ENCODE measurements at places on chromosomes 6 and 20.

DNA sequence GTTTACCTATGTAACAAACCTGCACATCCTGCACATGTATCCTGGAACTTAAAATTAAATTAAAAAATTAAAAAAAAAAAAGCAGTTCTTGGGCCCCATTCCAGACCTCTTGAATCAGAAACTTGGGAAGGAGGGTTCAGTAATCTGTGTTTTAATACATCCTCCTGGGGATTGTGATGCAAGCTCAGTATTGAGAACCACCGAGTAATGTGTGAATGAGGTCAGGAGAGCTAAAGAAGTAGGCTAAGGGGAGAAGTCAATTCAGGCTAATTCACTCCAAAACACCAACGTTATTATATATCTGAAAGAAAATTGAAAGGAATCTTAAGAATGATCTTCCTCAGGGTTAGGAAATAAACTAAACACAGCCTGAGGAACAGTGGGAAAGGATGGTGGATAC is 120.4 kb downstream of the RNF144B start:
- no peak for DNase-seq

- DNase-seq: no peak
Measured at GRCh38 chr6:90146921-90147649, 149.6 kb downstream of the BACH2 start.

DNA sequence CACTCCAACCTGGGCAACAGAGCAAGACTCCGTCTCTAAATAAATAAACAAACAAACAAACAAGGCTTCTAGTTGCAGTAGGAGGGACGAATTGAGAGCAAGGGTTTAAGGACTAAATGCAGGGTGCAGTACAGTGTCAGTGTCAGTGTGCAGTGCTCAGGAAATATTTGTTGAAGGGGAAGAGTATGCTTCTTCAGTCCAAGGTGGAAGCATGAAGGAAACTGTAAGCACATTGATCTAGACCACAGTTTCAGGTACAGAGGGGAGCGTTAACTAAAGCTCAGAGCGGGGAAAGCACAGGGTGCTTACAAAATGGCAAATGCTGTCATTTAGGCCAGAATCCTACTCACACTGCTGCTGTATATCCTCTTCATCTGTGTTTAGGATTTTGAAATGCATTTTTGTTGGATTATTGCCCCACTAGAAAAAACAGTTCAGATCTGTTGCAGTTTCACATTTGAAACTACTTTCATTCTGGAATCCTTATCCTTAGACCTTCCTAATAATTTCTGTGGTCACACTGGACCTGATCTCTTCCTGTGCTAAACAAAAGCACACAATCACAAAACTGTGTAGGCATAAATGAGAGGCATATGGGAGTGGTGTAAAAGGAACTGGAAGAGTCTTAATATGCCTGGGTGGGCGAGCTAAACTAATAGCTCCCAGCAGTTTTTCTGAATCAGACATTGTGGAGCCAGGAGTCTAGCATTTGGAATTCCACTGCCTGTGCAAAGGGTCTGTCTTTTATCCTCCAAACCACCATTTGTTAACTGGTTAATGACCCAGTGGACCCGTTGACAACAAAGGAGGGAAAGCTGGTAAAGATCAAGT is 41.4 kb downstream of the CBFA2T2 start:
- DNase-seq: no peak

- DNase-seq: no peak
Measured at GRCh38 chr6:85484948-85485347, 35.1 kb downstream of the NT5E start.

GRCh38 chr6:141415896-141416295 is 716.8 kb upstream of the GJE1 start:
- DNase-seq: no peak

- no peak for DNase-seq
Measured at GRCh38 chr20:17849138-17849900, 119.3 kb downstream of the SNX5 start.

- DNase-seq: no peak
Measured at GRCh38 chr6:111865909-111866546, 7.2 kb downstream of the FYN start.

GRCh38 chr6:160967833-160968232 is 23.7 kb upstream of the MAP3K4 start:
- DNase-seq: no peak

DNA sequence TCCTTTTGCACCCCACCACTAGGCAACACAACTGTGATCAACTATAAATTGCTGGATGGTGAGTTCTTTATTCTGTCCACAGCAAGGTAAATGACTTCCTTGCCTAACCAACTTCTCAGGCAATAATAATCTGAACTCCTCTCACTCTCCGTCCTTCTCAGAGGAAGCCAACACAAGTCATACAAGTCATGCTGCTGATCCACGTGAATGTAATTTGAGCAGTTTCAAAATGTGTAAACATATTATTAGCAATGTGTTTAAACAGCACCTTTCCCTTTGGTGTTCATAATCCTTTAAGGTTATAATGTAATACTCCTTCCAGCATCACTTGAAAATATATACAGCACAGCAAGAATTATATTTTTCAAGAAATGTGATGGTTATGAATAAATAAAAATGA is 127.9 kb downstream of the QRSL1 start:
- no peak for DNase-seq

DNA sequence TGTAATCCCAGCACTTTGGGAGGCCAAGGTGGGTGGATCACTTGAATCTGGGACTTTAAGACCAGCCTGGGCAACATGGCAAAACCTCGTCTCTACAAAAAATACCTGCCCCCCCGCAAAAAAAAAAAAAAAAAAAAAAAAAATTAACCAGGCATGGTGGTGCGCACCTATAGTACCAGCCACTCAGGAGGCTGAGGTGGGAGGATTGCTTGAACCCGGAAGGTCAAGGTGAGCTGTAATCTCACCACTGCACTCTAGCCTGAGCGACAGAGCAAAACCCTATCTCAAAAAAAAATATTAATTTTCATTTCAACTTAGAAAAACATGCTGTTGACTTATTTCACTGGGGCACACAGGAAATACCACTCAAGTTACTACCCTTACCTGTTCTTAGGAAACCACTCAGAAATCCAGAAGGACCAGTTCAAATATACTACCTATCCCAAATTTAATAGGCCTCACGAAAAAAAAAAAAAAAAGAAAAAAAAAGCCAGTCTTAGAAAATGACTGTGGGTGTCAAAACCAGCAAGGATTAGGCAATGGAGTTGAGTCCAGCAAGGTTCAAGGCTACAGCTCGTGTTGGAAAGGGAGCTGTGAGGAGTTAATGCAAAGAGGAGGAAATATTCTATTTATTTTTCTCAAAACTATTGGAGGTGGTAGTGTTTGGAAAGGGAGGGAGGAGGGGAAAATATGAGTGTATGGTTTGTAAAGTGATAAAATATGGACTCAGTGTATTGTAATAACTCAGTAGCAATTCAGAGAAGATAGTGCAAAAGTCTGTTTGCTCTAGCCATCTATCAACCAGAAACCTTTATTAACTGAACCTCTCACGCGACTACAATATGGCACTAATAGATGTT is 33.9 kb upstream of the PIM1 start:
- no peak for DNase-seq

DNA sequence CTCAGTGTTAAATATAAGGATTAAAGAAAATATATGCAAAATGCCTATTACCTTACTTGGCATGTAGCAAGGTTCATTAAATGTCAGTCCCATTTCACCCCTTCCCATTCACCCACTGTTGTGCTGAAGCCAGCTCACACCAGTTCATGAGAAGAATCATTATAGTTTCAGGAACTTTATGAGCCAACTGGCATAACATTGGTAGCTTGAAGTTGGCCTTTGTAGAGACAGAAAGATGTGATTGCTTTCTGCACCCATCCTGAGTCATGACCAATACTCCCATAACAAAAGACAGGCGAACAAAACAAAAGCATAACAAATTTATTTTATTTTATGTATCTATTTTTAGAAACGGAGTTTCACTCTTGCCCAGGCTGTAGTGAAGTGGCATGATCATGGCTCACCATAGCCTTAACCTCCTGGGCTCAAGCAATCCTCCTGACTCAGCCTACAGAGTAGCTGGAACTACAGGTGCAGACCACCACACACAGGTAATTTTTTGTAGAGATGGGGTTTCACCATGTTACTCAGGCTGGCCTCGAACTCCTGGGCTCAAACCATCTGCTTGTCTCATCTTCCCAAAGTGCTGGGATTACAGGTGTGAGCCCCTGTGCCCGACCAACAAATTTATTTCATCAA is 17.6 kb upstream of the IER3 start:
- no peak for DNase-seq

GRCh38 chr20:6142348-6142993 is 19.6 kb upstream of the FERMT1 start:
- peak; percentile 65 for DNase-seq
